Fibroblast of skin of back (primary cell): ENCODE measurements at places on chromosomes 7 and 10.
A peak's percentile ranks its signal among the peaks of the same experiment; 100 is the strongest.

GRCh38 chr10:28060031-28060607 lies 61.2 kb upstream of the ODAD2 start:
- peak; percentile 25 for DNase-seq

DNA sequence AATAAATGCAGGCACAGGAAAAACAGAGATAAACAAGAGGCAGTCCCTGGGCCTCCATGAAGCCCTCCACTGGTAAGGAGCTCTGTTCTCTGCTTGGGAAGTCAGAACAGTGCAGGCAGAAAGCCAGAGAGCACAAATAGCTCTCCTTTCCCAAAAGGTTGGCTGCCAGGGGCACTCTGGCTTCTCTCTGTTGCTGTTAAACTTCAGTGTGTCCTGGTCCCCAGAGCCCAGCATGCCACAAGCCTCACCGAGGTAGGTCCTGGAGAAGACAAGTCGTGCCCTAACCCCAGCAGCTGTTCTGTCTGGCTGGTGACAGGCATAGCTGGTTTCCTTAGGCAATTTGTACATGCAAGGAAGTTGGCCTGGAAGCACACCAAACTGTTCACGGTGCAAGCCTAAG lies 17.3 kb downstream of the SLC16A12 start:
- DNase-seq: peak; percentile 24

DNA sequence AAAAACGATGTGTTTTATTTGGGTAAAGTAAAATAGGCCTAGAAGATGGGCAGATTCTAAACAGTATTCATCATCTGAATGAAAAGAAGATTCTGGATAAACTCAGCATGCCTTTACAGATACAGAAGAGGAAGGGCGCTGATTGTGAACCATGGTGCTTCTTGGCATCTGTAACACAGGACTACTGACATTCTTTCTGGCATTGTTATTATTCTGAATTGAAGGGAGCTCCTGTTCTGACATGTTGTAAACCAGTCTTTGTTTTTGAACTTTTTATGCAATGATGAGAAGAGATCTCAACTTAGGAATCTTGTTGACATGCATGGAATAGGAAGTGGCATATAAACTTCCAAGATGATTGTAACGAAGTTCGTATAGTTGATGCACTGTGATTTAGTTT lies 13.5 kb downstream of the RPA3 start:
- DNase-seq: no peak

- DNase-seq: peak; percentile 28
These were observed 59.7 kb upstream of the RAB11FIP2 start for GRCh38 chr10:118106426-118106825.

DNA sequence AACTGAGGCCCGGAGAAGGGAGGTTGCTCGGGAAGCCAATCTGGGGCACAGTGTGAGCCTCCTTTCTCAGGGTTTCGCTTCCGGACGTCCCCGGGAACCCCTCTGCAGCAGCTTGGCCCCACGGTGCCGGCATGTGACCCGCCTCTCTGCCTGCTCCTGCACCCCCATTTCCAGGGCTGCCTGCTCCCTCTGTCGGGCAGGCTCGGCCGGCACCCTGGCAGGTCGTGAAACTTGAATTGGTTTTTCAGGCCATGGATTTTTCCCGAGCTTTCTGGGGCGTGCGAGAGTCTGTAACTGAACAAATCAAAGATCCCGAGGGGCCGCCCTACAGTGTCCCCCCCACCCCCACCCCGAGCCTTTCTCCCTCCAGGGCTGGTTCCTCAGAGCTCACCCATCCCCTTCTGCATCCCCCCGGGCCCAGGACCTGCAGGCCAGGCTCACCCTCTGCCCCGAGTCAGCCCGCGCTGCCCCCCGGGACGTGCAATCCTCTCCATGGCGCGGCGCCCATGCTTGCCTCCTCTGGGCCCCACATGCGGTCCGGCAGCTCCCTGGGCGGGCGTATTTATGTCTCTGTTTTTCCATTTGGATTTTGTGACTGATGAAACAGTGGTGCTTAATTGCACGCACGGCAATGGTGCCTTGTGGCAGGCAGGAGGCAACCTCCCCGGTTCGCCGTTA lies 58.1 kb downstream of the UNCX start:
- peak; percentile 45 for DNase-seq

DNA sequence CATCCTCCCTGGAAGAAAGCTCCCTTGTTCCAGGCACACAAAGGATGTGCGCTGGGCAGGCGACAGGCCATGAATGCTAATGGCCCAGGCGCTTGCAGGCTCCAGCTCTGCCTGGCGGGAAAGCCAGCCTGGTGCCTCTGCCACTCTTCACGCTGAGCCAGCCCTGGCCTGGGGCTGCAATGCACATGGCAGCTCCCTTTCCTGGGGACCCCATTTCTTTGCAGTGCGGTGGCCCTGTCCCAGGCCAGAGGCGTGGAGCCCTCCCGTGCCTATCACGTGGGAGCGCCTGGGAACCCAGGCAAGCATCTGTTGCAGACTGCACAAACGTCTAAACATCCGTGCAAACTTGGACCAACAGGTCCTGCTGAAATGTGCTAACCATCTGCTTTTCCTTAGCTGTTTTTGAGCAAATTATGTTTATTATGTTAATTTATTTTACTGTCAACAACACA lies 152.1 kb upstream of the LYZL2 start:
- DNase-seq: no peak

DNA sequence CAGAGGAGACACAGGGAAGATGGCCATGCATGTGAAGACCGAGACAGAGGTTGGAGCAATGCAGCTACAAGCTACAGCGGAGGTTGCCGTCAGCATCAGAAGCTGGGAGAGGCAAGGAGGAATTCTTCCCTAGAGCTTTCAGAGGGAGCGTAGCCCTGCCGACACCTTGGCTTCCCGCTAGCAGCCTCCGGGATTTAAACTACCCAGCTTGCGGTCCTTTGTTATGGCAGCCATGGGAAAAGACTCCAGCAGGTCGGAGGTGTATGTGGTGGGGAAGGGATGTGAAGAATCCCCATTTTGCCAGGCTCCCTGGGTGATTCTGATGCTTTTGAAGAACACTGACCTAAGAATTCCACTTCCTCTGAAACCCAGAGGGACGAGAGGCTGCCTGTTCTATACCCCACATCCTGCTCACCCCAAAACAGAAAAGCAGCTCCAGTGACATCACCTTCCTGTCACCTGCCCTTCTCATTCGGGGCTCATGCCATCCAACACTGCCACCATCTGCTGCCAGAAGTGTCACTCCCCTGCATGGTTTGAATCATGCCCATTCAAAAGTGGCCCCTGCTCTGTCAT lies 3.3 kb upstream of the SEPHS1 start:
- DNase-seq: no peak

GRCh38 chr7:34739651-34740300 lies 81.8 kb downstream of the NPSR1 start:
- no peak for DNase-seq

DNA sequence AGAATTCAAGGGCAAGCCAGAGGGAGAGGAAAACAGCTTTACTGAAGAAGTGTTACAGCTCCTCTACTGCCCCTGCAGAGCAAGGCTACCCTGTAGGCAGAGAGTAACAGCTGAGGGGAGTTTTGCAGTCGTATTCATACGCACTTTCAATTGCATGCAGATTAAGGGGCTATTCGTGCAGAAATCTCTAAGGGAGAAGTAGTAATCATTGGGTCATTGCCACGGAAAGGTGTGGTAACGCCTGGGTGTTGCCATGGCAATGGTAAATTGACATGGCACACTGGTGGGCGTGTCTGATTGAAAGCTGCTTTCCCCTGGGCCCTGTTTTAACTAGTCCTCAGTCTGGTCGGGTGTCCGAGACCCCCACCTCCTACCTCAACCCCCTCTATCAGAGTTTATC lies 227.2 kb downstream of the NSUN6 start:
- no peak for DNase-seq

DNA sequence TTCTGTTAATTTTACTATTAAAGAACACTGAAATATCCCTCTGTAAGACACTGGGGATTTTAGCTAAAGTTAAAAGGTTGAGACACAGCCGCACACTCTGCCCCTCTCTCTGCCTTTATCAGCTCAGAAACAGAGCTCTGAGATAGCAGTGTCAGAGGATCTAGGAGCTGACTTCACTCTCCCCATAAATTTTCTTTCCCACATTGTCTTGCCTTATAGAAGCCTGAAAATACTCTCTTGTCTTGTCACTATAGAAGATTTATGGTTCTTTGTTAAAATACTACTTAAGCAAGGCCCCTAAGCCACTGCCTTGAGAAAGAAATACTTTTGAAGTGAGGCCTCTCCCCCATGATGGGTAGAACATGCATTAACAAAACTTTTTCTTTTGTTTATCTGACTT lies 105.7 kb upstream of the C10orf90 start:
- peak; percentile 3 for DNase-seq

DNA sequence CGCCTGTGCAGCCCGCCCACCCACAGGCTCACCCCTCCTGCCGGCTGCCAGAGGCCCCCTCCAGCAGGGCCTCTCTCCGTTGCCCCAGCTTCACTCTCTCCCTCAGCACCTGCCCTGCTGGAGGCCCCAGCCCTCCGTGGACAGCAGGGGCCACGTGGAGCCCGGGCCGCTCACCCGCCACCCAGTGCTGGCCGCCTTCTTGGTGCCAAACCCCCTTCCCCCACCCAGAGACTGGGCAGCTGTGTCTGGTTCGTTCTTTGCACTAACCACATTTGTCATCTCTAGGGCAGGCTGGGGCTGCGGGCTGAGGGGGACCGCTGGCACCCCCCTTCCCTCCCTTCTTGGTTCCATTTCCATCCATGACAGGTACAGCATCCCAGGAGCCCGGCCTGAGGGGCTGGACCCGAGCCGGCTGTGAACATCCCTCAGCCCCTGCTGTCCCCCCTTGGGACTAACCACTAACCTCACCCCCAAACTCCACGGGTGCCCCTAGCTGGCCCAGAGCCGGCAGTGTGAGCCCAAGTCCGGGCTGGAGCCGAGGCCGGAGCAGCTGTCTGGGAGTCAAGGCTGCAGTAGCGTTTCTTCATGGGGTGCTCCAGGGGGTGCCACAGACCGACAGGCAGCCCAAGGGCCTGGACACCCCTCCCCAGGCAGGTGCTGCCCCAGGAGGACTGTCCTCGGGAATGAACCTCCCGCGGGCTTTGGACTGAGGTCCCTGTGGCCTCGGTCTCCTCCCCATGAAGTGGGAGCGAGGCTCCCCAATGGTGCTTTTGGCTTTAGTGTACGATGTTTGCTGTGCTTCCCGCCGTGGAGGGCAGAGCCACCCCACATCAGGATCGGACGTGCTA lies 25.5 kb upstream of the AMZ1 start:
- DNase-seq: no peak

DNA sequence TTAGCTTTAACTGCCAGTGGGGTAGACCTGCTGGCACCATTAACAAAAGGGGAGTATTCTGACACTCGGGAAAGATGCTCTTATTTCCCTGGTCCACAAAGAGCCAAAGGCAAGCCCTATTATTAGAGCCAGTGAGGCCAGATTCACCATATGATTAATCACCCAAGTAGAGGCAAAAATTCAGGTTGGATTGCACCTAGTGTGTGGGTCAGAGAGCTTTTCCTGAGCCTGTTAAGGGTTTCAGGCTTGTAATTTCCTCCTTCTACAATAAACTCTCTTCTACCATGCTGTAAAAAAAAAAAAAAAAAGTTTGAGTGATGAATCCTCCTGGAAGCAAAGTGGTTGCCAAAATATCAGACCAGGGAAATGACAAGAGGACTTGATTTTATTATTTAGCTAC lies 163.5 kb downstream of the MBL2 start:
- peak; percentile 26 for DNase-seq

DNA sequence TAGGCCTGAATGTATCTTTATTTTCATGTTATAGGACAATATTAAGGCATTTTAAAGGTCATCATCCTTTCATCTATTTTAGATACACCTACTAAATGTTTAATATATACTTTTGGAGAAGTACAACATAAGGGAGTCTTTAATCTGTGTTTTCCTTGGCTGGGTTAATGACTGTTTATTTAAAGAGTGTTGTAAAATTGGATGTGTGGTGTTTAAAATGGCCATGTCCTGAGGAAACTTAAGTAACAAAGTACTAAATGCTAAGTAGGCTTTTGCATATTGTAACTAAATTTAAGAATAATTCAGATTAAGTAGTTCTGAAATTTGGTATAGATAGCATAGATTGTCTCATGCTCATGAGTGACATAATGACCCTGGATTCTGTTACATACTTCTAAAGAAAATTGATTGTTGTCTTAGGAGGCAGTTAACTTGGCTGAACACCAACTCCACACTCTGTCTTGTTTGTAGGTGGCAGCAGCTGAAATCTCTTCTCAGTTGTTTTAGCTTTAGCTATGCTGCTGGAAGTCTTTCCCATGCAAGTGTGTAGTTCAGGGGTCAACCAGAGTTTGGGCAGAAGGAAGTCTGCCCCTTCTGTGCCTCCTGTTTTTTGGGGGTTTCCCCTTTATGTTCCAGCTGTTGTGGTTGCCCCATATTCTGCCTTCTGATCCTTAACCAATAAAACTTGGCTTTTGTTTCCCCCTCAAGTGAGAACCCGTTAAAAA lies 29.2 kb downstream of the DLD start:
- DNase-seq: no peak

DNA sequence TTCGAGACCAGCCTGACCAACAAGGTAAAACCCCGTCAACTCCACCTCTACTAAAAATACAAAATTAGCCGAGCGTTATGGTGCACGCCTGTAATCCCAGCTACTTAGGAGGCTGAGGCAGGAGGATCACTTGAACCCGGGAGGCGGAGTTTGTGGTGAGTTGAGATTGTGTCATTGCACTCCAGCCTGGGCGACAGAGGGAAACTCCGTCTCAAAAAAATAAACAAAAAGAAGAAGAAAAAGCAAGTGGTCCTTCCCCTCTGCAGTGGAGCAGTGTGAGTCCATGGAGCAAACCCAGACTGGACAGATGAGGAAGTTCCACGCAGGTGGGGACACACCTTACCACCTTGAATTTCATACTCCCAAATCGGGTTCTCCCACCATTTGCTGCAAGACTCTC lies 13.1 kb upstream of the SERPINE1 start:
- DNase-seq: no peak

DNA sequence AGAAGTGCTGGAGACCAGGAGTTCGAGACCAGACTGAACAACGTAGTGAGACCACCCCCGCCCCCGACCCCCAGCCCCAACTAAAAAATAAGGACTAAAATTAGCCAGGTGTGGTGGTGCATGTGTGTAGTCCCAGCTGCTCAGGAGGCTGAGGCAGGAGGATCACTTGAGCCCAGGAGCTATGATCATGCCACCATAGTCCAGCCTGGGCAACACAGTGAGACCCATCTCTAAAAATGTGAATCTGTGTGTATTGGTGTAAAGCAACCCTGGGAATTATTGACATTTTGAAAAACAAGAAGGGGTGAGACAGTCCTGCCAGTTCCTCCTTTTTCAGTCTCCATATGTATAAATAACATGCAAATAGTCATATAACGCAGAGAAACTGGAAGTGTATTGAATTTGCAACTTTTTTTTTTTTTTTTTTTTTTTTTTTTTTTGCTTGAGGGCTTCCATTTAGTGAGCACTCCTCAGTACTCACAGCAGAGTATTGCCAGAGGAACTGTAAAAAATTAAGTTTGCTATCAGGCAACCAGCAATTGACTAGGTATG lies 3.4 kb upstream of the ITGB1 start:
- DNase-seq: no peak

- DNase-seq: peak; percentile 17
These were observed 421.4 kb downstream of the SDK1 start for GRCh38 chr7:3722396-3722922.

- no peak for DNase-seq
These were observed 104.0 kb upstream of the ZEB1 start for GRCh38 chr10:31215052-31215451.

GRCh38 chr7:103772171-103772773 lies 217.2 kb downstream of the RELN start:
- no peak for DNase-seq
